Transverse colon (tissue), 4 donors: ENCODE measurements at places on chromosomes 5 and 9. TPM values are rescaled to one million over a fixed set of nuclear protein-coding genes. Genes with fewer than 3 reads are reported as not detected.

DNA sequence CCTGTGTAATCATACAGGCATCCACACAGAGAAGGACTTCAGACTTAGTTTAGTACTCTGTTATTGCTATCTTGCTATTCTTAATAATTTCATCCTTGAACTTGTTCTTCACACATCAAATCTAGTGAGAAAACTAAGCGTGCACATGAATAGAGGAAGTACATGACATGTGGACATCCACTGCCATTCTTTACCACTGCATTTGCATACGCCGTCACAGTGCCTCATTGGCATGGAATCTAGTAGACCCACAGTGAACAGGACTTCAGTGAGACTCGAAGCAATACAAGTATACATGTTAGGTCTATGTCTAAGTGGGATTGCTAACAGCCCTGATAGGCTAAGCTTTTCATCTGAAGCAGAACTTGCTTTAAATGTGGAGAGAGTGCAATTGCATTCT lies 592.1 kb downstream of the TLE4 start:
- DNase-seq = no peak

The PGGT1B gene
- total RNA-seq = 5.2 TPM

The TAF11L4 gene
- total RNA-seq = not detected

The ACTBL2 gene
- total RNA-seq = not detected

GRCh38 chr5:158513490-158514318 lies 586.0 kb downstream of the EBF1 start:
- DNase-seq = no peak

The LCN2 gene
- 56.9 TPM for total RNA-seq

DNA sequence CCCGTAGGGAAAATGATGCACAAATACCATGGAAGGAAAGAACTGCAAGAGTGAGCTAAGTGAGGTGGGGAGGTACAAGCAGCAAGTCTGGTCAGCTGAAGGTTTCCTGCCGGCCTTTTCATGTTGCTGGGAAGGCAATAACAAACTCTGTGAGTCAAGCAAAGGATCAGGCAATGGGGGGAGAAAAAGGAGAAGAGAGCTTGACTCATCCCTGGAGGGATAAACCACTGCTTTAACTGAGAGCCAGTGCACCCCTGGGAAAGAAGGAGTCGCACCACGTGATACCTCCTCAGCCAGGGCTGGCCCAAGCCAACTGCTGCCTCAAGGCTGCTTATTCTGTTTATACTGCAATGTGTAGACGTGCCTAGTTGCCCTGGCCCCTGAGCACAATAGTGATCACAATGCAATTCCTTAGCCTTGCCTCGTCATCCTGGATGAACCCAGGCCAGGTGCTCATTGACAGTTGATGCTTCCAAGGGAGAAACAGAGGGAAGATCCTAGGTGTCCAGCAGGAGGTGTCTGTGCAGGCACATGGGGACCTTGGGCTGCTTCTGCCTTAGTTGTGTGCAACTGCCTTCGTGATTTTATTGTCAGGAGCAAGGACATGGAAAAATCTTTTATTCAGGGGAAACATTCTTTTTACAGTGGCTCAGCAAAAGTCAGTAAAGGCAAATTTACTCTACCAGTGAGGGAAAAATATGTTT lies 203.0 kb upstream of the TUT7 start:
- no peak for DNase-seq

- no peak for DNase-seq
Observed at GRCh38 chr5:146390469-146390868, 51.8 kb downstream of the POU4F3 start.

The MAMDC4 gene
- total RNA-seq = 31.4 TPM

- DNase-seq = no peak
Observed at GRCh38 chr5:55481293-55481855, 53.4 kb downstream of the PLPP1 start.

GRCh38 chr9:113657765-113658544 lies 194.4 kb downstream of the RGS3 start:
- peak; percentile 91 for DNase-seq

The ANKRD33B gene
- total RNA-seq = 3.2 TPM

DNA sequence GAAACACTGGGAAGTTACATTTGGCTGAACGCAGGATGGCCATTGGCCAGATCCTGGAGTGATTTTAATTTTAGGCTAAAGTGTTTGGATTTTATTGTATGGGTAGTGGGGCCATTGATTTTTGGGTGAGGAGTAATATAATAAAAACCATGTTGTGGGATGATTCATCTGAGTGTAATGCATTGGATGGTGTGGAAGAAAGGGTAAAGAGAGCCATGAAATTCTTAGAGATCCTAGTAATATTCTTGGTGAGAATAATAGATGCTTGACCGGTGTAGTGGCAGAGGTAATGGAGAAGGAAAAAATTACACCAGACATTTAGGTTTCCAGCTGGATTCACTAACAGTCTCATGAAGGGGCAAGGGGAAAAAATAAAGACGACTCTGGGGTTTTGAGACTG lies 158.1 kb downstream of the NPR3 start:
- DNase-seq = no peak

The LCN15 gene
- 11.9 TPM for total RNA-seq

- DNase-seq = no peak
Observed at GRCh38 chr5:59842999-59843398, 50.5 kb downstream of the PDE4D start.

The MED22 gene
- 25.9 TPM for total RNA-seq

GRCh38 chr5:18281947-18282581 lies 647.8 kb downstream of the TAF11L14 start:
- no peak for DNase-seq

The CKMT2 gene
- total RNA-seq = 17.1 TPM

DNA sequence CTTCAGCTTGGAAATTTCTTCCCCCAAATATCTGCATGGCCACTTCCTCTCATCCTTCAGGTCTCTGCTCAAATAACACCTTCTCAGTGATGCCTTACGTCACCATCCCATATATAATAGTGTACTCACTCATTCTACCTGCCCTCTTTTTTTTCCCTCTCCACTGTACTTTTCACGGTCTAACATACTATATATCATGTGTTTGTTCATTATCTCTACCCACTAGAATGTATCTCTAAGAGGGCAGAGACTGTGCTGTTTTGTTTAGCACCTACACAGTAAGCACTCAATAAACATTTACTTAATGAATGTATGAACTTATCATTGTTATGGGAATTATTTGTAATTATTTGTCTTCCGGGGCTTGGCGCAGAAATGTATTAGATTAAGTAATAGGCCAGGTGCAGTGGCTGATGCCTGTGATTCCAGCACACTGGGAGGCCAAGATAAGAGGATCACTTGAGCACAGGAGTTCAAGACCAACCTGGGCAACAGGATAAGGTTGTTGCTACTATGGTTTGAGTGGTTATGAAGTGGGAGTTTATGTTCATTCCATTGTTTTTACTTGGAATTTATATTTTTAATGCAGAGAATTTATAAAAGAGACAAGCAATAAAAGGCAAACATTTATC lies 6.0 kb upstream of the IL13 start:
- DNase-seq = no peak

DNA sequence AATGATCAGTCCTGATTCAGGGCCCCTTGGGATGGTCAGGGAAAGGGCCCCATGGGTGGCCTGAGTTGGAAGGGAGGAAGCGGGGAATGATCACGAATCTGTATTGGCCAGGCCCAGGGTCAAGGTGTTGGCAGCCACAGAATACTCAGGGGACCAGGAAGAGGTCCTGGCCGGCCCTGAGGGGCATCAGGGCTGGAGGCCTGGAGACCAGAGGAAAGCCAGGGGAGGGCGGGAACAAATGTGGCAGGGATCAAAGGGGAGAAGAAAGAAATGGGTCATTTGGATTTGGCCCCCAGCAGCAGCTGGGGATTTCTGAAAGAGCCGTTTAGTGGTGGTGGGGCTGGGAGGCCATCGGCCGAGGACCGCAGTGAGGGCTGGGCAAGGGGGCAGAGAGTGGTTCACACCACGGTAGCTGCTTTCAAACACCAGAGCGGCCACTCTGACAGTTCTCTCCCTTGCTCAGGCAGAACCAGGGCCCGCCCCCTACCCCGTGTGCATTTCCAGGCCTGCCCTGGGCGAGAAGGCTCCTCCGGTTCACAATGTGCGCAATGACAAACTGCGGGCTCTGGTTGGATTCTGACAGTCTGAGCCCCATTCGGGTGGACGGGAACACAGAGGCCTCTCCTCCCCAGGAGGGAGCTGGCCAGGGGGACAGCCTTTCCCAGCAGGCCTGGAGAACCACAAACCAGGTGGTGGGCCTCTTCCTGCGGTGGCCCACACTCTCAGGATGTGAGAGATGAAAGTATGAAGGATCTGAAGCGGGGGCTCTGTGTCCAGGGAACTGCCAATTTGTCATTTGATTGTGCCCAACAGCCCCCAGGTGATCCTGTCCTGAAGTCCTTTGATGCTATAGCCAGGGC lies 220.3 kb upstream of the IER5L start:
- DNase-seq = no peak

The LCN6 gene
- not detected for total RNA-seq

GRCh38 chr9:87713278-87713987 lies 12.5 kb upstream of the CTSL start:
- peak; percentile 73 for DNase-seq

- DNase-seq = no peak
Observed at GRCh38 chr9:72931437-72931836, 21.4 kb downstream of the ALDH1A1 start.

- DNase-seq = no peak
Observed at GRCh38 chr5:176642675-176643490, 4.4 kb upstream of the TSPAN17 start.

The TEX48 gene
- not detected for total RNA-seq

GRCh38 chr5:112257976-112258375 lies 161.1 kb downstream of the EPB41L4A start:
- no peak for DNase-seq

DNA sequence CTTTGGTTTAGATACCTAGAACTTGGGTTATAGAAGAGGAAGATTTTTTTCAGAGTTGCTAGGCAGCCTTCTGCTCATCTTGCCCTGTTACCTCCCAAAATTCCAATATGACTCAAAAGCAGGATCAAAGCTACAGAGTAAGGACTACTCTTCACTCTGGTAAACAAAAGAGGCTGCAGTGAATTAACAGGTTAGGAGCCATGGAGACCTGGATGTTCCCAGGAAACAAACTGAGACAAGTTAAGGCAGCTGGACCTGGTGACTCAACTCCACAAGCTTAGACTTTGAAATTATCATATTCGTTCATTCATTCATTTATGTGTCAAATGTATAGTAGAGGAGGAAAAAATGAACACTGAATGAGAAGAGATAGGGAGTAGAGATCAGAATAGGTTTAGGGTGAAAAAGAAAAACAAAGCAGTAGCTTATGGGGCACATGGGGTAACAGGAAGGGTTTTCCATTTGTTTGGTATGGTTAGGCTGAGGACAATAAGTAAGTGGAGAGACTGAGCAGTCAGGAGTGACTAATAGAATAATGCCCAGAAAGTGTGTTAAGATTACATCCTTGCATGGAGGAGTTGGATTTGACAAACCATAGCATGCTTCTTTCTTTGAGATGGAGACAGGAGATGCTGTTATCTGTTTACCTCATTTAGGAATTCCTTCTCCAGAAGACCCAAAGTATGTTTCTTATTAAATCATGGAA lies 464.0 kb upstream of the ZNF608 start:
- DNase-seq = no peak

DNA sequence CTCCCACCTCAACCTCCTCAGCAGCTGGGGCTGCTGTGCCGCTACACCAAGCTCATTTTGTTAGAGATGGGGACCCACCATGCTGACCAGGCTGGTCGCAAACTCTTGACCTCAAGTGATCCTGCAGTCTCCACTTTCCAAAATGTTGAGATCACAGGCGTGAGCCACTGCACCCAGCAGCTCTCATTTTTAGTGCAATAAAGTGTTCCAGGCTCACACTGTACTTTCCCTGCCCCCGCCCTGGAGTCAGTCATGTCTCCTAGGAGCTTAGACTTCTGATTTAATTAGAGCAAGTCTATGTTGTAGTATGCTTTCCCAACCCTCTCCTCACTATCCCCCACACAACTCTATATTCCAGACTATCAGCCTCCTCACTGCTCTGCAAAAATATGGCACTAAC lies 238.0 kb upstream of the ACTBL2 start:
- no peak for DNase-seq

The ANKDD1B gene
- 20.6 TPM for total RNA-seq

DNA sequence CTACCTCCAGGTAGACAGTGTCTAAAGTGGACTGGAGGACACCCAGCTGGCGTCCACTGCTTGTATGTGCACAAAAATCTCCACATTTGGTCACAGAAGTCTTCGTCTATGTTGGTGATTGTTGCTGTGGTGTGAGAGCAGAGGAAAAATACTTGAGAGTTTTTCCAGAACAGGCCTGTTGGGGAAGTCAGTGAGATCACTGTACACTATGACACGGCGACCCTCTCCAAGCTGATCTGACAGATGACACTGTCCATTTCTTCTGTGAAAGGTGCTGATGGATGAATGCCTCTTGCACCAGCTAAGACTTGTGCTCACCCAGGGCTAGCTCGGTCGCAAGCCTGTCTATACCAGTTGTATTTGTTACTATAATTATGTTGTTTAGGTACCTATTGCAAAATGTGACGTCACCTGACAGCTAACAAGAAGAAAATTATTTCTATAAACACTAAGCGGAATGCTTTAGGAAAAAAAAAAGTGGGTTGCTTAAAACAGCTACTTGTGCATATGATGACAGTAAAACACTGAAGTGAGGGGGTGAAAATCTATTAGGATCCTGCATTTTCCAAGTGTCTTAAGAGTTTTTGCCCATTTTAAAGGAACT lies 142.3 kb downstream of the ROR2 start:
- DNase-seq = no peak

The GRXCR2 gene
- not detected for total RNA-seq

DNA sequence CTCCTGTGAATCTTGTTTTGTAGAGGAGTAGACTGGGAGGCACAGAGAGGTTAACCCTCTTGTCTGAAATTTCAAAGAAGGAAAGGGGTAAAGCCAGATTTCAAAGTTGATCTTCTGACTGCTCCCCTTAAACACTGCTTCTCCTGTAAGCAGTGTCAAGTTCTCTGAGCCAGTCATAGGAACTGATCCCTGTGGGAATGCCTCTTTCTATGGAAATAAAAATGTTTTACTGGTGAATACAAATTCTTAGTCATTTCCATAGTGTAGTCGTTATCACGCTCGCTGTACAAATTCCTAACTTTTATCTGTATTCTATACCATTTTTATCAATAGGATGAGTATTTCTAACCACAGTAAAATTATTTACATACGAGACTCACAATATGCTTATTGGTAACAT lies 66.3 kb upstream of the PRRC1 start:
- no peak for DNase-seq

The TSPAN17 gene
- total RNA-seq = 44.5 TPM

DNA sequence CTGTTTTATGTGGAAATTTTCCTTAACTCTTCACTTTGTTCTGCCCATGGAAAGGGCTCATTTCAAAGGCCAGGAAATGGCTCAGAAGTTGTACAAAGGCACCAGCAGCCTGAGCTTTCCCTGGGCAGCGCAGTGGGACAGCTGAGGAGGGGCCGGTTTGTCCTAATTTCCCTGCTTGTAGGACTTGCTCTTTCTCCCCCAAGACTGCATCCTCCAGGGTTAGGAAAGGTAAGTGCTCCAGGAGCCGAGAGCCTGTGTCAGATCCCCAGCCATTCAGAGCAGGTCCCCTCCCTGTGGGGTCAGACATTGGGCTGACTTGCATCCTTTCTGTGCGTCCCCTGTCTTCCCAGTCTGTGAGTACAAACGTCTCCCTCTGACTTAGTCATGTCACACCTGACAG lies 43.5 kb downstream of the AGXT2 start:
- DNase-seq = no peak
